ENCODE measurements at places on chromosomes 7 and 10. TPM values are rescaled to one million over a fixed set of nuclear protein-coding genes. Genes with fewer than 3 reads are reported as not detected.

The UCN3 gene
- total RNA-seq, result not detected

The PRSS2 gene
- total RNA-seq, result not detected

The ANKRD16 gene
- total RNA-seq, result 9.9 TPM

The CH25H gene
- total RNA-seq, result not detected

The ANKRD22 gene
- not detected for total RNA-seq

The EFCAB10 gene
- not detected for total RNA-seq

The TWNK gene
- total RNA-seq, result 27.9 TPM

The PRPF18 gene
- total RNA-seq, result 31.6 TPM

The FGF8 gene
- not detected for total RNA-seq

The COBL gene
- 7.3 TPM for total RNA-seq

The FAM221A gene
- total RNA-seq, result 0.44 TPM

The SH3PXD2A gene
- 15.0 TPM for total RNA-seq

GRCh38 chr7:159068488-159068811 lies 76.2 kb downstream of the VIPR2 start:
- DNase-seq, result no peak

- DNase-seq, result no peak
These were observed 137.7 kb upstream of the POM121L12 start for GRCh38 chr7:52897713-52898112.

GRCh38 chr10:124736491-124737136 lies 7.6 kb downstream of the FAM53B start:
- peak; percentile 60 for DNase-seq

DNA sequence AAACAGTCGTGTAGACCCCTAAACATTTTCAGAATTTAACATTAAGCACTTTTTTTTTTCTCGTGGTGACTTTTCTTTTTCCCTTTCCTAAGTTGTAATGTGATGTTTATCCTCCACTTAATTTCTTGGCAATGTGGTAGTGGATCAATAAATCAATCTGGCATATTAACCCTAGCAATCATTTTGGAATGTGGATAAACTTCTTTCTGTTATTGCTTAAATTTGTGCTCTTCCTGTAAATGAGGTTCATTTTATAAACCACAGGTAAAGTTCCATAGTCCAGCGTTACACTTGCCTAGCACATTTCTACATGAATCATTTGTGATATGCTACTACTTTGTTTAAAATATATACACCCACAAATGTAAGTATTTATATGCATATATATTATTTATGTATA lies 247.4 kb upstream of the ETV1 start:
- no peak for DNase-seq

DNA sequence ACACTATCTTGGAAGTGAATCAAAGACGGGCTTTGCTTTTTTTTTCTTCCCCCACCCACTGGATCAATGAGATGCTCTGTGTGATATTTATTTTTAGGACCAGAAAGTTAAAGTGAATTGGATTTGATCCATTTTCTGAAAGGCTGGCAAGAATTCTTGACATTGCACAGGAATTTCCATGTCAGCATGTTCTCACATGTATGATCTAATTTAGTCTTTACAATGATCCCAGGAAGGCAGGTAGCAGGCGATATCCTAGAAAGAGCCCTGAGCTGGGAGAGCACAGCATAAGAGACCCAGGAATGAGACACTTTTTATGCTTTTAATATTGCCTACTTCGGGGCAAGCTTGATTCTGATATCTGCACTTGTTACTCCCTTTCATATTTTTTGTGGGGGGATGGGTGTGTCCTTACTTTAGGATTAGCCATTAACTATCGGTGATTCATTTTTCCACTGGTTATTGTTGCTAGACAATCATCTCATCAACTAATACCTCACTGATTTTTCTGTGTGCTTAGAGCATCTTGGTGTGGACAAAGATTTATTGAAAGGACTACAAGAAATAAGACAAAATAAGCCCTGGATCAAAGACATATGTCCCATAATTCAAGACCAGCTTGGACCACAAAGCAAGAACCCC lies 58.1 kb downstream of the NRP1 start:
- no peak for DNase-seq

DNA sequence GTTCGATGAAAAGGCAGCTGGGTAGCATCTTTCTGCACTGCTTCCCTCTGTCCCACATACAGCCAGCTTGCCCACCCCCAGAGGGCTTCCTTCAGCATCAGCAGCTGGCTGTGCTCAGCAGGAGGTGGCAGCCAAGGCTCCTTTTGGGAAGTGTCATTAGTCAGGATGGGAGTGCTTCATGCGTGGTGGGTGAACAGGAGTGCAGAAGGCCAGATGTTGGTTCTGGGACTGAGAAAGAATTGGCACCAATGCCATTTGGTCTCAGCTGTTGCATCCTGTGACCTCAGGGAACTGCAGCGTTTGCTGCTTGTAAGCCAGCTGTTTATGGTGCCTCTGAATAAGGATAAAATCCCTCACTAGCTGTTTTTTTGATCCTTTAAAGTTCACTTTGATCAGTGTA lies 131.1 kb upstream of the SORCS3 start:
- no peak for DNase-seq

DNA sequence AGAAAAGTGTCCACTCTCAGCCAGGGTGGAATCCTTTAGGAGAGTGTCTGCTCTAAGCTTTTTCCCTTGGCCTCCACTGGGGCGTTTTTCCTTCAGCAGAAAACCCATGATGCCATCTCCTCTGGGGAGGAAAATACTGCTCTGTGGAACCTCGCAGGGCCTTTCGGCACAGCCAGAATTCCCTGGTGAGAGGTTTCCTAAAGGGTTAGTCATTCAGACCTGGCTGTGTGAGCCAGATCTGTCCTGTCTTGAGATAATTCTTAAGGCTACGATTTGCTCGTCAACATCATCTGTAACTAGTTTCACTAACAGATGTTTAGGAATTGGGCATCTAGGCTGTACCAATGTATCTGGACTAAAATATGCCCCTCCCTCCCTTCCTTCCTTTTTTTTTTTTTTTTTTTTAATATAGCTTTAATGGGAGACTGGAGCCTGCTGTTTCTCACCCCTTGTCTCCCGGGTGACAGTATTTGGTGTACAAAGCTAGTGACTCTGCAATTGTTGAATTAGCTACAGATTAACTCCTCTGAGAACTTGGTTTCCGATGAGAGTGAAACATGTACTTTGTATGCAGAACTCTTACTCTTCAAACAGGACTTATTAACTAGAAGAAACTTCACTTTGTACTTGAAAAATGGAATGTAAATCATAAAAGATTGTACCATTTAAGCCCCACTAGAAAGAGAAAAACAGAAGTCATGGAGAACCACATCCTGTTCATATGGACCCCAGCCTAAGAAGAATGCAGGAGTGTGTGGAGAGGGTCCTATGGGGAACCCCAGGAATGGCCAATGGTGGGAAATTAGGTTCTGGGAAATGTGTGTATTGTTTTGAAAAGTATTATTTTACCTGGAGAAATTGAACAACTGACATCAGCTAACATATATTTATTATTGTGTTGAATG lies 230.9 kb downstream of the CAMK1D start:
- DNase-seq, result no peak

DNA sequence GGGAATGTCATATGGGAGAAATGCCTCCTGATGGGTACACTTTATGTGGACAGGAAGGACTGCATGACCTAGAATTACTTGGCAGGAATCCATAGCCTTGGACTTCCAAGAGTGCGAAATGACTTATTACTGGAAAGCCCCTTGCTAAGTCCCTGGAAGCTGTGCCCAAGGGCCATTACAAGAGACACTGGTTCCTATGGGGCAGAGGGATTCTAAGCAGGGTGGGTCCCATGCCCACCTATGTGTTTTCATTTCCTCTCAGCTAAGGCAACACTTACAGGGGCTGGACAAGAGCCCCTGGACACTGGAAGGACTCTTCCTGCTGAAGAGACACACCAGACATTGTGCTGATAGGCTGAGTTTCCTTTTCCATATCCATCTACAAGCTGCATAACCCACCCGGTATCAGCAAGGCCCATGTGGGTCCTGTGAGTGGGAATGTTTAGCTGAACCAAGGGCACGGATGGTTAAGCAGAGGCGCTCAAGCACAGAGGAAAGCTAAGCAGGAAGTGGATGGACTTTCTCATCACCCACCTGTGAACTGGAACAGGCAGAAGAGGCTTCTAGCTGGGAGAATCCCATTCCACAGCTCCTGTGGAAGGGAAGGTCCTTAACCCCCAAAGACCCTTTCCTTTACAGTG lies 56.2 kb downstream of the XPNPEP1 start:
- DNase-seq, result no peak

DNA sequence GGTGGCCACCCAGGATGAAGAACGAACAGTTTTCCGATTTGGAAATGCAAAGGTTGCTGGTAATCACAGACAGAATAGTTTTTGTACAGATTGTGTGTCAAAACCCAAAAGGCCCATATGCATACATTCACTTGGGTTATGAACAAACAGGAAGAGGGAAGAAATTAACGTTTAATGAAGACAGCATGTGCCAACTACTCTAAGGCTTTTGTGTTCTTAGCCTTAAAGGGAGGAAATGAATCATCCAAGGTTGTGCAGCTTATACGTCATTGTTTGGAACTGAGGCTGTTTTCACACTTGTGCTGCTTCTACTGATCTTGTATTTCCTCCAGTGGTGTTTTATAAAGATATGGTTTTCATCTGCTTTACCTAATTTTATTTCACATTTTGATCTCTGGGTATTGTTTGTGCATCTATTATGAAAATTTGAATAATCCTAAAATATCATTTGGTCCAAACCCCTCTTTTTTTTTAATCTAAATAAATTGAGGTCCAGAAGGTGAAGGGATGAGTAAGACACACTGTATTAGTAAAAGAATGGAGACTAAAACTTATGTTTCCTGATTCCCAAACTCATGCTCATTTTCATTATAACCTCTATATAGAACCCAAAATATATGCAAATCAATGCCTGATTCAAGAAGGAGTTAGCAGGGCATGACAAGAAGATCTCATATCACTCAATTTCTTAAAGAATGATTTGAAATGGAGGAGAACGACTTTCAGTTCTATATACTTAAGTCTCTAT lies 373.1 kb downstream of the THSD7A start:
- DNase-seq, result peak; percentile 87

- peak; percentile 38 for DNase-seq
These were observed 2.4 kb downstream of the UBE2H start for GRCh38 chr7:129950191-129950932.

GRCh38 chr7:46089281-46089680 lies 168.2 kb upstream of the IGFBP3 start:
- no peak for DNase-seq

DNA sequence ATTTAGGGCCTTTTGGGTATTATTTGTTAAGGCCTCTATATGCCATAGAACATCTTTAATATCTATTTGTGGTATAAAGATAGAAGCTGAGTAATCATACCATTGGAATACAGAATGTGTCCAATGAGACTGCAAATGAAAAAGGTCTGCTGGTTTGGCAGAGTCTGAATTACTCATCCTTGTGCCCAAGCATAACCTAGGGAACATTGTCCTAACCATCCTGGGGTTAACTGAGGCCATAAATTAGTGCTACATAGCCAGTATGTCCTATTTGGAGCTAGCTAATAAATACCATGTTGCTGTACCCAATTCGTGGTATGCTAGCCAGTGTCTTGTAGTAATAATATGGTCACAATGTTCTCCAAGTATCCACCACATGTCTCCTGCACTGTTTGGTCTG lies 117.1 kb downstream of the ANKRD26 start:
- no peak for DNase-seq

- no peak for DNase-seq
These were observed 429.6 kb downstream of the AUTS2 start for GRCh38 chr7:70027867-70028266.

- DNase-seq, result no peak
These were observed 73.8 kb upstream of the TMEM106B start for GRCh38 chr7:12137283-12137682.

DNA sequence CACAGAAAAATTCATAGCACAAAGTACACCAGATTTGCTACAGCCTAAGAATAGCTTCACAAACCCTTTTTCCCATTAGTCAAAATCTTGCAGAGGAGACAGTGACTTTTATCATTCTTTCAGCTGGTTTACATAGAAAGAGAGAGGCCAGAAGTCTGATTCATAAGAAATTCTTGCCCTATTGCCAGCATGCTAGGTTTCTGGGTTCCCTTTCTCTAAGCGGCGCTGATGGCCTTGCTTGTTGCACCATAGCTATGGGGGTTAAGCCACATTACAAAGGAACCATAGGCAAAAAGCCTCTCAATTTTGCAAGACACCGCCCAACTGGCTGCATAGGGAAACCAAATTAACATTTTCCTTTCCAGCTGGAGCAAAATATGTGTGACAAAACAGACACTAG lies 87.4 kb downstream of the ZNF467 start:
- DNase-seq, result peak; percentile 63

DNA sequence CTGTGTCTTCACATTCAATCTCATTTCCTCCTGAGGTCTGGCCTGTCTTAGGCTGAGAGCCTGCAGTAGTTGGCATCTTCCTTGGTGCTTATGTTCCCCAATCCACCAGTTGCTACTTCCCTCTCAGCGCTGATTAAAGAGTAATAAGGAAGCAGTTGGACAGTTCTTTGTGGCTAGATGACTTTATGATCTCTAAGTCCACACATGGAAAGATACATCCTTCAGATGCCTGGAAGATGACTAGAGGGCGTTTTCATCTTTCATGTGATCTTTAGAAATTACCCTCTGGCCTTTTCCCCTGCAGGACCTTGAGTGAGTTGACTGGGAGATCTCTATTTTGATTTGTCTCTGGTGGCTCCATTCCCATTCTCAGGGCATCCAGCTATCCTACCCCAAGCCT lies 204.5 kb downstream of the GRM3 start:
- DNase-seq, result no peak

DNA sequence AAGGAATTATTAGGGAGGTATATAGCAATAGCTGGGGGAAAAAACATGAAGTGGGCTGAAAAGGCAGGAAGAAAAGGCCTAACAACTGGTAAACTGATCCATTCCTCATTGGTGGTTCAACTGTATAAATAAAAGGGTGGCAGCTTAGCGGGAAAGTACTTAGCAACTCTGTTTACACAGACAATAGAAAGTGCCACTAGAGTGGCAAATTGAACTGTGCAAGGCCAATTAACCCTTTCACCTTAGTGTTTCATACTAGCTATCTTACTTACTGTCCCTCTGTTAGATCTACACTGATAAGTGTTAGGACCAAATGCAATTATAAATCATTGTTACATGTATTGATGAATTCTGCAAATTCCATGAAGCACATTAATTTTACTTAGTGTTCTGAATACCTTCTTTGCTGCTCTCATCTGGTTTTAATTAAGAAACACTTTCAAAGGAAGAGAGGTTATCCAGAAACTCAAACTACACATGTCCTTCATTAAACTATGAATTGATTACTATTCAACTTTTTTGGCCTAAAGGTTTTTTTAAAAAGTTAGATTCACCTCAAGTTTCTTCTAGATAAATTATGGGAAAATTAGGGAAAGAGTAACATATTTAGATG lies 28.0 kb downstream of the DNAJC1 start:
- DNase-seq, result no peak

GRCh38 chr10:42367532-42368230 lies 270.7 kb downstream of the ZNF33B start:
- DNase-seq, result no peak

DNA sequence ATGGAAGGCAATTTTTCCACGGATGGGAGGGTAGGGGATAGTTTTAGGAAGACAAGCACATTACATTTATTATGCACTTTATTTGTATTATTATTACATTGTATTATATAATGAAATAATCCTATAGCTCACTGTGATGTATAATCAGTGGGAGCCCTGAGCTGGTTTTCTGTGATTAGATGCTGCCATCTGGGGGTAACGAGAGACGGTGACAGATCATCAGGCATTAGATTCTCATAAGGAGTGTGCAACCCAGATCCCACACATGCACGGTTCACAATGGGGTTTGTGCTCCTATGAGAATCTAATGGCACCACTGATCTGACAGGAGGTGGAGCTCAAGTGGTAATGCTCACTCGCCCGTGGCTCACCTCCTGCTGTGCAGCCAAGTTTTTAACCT lies 103.9 kb upstream of the STK17A start:
- peak; percentile 50 for DNase-seq

All from MCF 10A (cell line).